ENCODE measurements at places on chromosomes 16 and 17.

DNA sequence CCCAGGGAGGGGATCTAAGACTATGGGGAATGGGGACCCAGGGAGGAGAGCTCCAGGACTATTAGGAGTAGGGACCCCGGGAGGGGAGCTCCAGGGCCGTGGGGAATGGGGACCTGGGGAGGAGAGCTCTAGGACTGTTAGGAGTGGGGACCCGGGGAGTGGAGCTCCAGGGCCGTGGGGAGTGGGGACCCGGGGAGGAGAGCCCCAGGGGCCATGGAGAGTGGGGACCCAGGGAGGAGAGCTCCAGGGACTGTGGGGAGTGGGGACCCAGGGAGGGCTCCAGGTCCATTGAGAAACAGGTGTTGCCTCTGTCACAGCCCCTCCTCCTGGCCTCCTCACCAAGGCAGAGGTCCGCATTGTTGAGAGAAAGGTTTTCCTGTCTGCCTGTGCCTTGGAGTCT, 16.0 kb downstream of the MPRIP start:
- no peak for DNase-seq

- peak; percentile 96 for DNase-seq
Observed at GRCh38 chr16:66382171-66382965, 15.9 kb downstream of the CDH5 start.

DNA sequence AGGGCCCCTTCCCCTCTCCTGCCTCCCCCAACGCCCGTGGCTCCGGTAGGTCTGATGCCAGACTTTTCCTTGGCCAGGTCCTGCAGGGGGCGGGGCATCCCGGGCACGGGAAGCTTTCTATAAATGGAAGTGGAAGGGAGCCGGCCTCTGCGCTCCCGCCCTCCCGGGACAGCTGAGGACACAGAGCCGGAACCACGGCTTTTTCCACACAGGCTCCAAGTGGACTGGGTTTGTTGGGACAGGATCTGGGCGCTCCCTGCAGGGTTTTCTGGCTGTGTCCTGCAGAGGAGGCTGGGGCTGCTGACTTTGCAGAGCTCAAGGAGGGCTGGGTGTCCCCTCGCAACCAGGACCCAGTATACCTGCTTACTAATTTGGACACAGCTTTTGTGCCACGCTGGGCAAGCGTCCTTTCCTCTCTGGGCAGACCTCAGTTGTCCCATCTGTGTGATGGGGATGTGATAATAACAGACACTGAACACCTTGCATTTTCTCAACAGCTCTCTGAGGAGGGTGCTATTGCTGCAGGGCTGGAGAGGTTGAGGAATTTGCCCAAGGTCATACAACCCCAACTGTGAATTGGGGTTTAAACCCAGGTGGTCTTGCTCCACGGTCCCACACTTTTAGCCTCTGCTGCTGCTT, 1.8 kb downstream of the TNS4 start:
- peak; percentile 66 for DNase-seq

DNA sequence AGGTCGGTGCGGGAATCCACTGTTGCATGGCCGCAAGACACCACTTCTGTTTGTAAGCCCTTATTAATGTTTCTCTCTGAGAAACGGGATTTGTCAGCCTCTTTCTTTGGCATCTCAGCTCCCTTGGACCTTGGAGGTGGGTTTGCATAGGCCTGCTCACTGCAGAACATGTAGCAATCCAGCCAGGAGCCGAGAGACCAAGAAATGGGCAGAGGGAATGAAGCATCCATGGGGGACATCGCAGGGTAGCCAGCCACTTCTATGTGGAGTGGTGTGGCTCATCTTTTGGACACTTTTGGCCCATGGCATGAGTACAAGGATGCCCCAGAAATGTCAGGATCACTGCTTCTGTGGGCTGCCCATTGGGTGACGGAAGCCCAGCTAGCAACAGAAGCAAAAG, 79.4 kb downstream of the GSG1L start:
- no peak for DNase-seq

DNA sequence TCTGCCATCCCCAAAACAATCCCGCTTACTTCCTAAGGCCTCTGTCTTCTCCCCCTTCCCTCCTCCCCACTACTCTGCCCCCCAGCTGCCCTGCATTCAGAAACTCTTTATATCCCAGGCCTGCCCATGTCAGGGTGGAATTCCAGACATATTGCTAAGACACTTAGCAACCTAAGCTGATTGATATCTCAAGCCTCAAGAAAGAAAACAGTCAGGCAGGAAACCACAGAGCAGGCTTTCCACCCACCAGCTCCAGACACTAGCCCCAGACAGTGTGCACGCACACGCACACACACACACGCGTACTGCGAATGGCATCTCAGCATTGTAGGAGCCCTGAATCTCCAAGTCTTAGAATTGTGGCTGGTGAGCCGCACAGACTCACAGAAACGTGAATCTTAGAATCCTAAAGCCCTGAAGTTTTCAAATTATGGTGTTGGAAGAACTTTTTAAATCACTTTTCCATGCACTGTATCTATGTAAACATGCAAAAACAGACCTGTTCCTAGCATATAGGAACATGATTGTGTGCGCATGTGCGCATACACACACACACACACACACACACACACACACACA, 8.8 kb upstream of the LPCAT2 start:
- peak; percentile 100 for DNase-seq

DNA sequence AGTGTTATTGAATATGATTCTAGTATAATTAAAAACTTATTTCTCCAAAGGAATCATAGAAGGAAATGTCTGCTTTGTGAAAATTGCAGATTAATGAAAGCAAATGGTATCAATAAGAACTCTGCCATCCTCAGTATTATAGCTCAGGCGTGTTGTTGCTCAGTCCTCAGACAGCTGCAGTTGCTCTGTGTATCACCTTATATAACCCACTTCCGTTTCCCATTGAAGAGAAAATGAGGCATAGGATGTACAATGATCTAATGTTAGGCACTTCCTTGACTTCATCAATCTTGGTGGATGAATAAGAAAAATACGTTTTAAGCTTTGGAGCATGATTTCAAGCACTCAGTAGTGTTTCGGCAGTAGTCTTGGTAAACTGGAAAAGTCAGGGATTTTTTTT, 14.1 kb downstream of the MFSD11 start:
- no peak for DNase-seq

DNA sequence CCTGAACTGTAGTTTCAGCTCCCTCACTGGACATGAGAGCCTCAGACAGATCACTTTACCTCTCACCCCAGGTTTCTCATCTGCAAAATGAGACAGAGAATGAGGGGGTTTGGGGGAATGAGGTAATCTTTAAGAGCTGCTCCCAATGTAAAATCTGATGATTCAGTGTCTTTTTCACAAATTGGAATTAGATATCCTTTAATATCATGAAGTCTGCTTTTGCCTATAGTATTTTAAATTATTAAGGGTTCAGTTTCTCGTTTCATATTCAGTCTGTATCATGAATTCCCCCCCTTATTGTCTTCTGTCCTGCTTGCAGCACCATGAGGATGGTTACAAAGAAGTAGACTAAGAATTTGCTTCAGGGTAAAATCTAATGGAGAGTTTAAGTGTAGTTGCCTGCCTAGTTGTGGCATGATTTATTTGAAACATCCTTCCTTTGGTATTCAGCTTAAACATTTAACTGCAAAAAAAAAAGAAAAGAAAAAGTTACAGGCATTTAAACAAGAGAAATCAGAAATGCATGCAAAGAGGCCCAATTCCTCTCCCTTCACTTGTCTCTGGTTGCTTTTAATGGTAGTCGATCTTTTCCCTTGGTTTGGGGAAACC, 77.3 kb downstream of the WNT3 start:
- no peak for DNase-seq

DNA sequence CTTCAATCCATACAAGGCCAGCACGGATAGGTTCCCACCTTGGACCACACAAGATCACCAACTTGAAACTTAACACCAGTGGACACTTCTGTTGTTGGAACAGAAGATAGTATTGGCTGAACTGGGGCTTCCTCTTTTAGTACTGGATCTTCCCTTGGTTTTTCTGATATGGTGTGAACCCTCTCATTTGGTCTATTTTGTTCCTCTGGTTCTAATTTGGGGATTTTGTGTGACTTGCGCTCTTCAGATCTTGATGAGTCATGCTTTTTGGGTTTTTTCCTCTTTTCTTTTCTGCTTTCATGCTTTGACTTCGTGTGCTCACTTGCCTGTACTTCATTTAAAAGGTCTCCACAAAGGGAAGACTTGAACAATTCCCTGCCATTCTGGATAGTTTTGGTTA, 39.0 kb downstream of the SOST start:
- no peak for DNase-seq

DNA sequence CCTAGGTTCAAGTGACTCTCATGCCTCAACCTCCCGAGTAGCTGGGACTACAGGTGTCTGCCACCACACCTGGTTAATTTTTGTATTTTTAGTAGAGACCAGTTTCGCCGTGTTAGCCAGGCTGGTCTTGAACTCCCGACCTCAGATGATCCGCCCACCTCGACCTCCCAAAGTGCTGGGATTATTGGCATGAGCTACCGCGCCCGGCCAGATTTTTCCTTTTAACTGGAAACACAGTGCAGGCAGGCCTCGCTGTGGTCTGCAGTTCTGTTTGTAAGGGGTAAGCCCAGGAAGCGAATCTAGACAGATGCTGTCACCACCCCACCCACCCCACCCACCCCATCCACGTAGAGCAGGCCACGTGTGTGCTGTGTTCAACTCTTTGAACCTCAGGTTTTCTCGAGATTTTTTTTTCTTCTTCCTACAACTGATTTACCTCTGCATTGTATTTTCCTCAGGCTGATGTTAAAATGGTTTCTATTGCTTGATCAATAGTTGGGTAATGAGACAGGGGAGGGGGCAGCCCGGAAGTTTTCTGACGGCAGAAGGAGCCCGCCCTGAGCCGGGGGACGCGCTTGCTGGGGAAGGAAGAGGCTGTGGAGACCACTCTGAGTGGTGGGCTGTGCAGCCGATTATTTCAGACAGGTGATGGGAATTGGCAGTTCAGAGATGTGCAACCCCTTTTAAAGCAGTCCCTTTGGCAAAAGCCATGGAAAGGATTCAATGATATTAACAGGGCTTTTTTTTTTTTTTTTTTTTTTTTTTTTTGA, 72.9 kb downstream of the DNAH17 start:
- DNase-seq = no peak

DNA sequence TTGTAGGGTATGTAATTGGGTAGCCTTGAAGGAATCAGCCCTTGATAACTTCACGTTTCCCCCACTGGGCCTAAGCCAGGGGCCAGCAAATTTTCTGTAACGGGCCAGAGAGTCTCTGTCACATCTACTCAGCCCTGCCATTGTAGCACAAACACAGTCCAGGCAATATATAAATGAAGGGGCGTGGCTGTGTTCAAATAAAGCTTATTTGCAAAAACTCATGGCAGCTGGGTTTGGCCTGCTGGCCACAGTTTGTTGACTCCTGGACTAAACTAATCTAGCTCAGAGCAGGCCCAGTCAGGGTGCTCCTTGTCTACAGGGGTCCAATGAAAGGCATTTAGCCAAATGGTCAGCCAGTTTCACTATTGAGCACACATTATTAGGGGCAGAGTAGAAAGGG, 141.6 kb downstream of the CCDC182 start:
- no peak for DNase-seq

DNA sequence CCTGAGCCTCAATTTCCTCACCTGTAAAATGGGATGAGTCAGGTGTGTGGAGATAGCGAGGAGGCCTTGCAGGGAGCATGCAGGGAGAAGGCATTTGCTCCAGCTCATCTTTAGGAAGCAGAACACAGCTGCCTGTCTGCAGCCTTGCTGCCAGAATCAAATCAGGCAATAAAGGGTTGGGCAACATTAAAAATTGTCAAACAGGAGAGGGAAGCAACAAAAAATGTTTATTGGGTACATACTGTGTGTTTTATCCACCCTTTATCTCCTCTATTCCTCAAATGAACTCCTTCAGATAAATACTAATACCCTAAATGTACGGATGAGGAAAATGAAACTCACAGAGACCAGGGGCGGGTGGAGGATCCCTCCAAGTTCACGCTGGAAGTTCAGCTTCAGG, 12.2 kb downstream of the KRT16 start:
- no peak for DNase-seq

DNA sequence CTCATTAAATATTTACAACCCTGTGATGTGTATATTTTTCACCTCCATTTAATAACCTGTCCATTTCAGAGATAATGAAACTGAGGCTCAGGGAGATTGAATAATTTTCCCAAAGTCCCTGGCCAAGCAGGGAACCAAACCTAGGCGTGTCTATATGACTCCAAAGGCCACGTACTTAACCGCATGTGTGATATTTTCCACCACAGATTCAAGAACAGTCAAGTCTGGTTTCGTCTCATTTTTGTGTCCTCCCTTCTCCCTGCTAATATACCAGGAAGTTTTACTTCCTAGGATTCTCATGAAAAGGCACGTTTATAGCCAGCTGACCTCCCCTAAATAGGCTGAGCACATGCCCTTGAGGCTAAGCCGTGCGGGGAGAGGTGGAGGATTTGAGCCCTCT, 15.3 kb downstream of the WFIKKN2 start:
- no peak for DNase-seq

DNA sequence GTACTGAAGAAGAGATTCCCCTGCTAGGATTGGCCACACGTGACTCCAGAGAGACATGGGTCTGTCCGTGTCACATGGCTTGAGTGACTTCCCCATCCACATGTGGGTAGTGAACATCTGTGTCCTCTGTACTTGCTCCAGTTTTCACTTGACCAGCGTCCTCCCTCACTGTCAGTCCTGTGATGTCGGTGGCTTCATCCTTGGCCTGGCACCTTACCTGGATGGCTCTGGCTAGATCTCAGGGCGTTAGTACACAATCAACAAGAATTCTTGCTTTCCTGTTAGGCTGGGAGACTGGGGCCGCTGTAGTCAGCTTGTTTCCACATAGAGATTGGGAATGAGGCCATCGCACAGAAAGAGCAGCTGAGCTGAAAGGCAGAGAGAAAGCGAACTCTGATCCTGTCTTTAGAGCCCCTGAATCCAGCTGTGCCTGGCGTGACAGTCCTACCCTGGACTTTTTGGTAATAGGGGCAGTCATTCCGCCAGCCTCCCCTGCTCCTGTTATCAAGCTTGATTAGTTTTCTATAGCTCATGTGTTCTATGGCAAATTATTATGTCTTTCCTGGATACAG, 227.3 kb downstream of the SNX29 start:
- no peak for DNase-seq

GRCh38 chr17:48441231-48441711, 11.3 kb upstream of the SKAP1 start:
- DNase-seq = peak; percentile 8

- no peak for DNase-seq
Observed at GRCh38 chr17:77634710-77635109, 323.8 kb upstream of the TNRC6C start.

DNA sequence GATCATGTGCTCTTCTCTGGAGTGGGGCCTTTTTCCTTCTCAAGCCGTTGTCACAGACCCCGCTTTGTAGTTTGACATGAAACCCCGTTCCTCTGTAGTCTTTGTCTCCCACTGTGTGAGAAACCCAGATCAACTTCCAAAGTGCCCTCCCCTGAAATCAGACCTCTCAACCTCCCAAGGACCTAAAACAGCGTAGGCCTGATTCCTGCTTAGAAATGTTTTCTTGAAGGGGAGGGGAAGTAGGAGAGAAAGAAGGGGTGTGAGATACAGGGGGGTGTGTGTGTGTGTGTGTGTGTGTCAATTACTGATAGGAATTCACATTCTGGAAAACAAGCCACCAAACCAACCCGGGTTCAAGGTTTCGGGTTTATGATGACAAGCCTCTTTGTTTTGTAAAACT, 1.4 kb downstream of the UBE2O start:
- no peak for DNase-seq

Data from fibroblast of lung (primary cell).